ENCODE measurements at places on chromosomes 6 and 20.

GRCh38 chr6:52361945-52362442 is at the start of gene PAQR8:
TSS of gene PAQR8 (plus strand) at chr6:52362151. CDS start at chr6:52403214, 41,063 bp downstream.
- peak; percentile 56 for DNase-seq

DNA sequence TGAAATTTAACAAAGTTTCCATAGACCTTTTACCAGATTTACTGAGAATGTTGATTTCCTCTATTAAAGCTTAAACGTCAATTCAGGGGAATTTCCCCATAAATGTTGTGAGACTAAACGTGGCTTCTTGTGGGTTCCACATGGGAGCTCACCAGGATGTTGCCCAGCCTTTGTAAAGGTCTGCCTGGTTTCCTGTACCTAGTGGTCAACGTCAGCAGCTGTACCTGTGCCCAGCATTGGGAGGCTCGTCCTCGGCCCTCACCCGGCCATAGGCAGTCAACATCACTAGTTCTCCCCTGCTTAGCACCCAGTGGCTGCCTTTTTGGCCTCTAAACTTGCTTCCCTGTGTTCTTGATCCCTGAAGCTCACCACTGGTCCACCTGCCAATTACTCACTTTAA is 22.1 kb upstream of the CD83 start:
- no peak for DNase-seq

DNA sequence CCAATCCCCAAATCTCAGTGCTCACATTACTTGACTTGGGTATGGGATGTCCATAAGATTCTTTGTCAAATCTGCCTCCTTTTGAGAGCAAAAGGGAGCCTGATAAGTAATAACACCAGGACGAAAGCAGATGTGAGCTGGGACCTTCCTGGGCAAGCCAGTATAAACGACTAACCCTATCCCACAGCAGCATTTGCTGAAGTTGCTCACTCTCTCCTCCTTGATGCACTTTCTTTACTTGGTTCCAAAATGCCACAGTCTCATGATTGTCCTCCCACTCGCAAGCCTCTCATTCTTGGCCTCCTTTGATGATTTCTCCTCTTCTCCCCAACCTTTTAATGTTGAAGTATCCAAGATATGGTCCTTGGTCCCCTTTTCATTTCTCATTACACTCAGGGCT is 44.7 kb upstream of the TAGAP start:
- no peak for DNase-seq

DNA sequence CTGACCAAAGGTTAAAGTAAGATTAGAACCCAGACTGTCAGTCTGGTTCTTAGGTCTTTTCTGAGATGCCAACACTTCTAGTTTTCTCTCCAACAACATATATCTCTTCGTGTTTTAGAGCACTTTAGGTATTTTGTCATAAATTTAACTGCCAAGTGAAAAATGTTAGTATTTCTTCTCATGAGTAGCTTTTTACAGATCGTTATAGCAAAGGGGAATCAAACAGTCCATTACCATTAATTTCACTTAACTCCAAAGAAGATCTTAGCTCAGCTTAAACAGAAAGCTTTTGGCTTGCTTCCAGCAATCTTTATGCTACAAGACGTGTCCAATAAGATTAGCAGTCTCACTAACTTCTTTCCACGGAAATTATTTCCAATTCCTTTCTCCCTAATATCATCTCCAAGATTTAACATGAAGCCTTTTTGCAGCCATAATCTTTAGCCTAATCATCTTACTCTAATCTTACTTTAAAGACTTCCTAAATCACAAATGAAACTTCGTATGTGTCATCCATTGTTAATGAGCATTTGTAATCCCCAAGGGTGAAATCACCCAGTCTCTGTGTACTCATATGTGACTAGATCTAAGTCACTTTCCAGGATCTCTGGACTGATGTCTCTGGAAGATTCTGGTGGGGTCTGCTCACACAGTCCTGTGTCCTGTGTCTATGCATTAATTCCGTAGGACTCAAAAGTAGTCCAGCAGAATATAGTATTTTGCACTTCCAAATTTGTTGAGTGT is 38.7 kb downstream of the MOXD1 start:
- no peak for DNase-seq

DNA sequence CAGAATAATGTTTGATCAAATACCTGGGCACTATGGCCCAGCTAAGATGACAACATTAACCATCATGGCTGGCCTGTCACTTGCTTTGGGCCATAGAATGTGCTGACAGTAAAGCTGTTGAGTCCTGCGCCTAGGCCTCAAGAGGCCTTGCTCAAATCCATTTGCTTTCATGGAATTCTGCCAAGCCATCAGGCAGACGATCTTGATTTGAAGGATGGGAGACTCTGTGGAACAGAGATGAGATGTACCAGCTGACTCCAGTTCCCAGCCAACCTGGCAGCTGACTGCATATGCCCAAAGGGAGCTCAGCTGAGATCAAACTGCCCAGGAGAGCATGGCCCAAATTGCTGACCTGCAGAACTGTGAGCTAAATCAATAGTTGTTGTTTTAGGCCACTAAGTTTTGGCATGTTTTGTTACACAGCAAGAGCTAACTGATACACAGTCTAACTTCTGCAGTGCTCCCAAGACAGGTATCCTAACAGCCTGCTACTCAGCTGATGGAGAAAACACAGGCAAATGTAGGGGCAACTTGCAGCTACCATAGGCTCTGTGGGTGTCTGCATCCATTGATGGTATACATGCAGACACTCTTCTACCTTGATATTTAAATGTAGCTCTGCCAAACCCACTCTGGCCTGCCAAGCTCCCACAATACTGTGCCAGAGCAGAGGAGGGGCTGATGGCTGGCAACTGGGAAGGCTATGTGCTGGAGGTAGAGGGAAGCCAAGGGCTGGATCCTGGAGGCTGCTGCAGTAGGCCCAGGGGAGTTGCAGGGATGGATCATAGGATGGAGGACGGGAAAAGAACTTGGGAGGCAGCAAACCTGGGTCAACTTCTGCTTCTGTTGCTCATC is 55.2 kb upstream of the RNF24 start:
- DNase-seq, result no peak

DNA sequence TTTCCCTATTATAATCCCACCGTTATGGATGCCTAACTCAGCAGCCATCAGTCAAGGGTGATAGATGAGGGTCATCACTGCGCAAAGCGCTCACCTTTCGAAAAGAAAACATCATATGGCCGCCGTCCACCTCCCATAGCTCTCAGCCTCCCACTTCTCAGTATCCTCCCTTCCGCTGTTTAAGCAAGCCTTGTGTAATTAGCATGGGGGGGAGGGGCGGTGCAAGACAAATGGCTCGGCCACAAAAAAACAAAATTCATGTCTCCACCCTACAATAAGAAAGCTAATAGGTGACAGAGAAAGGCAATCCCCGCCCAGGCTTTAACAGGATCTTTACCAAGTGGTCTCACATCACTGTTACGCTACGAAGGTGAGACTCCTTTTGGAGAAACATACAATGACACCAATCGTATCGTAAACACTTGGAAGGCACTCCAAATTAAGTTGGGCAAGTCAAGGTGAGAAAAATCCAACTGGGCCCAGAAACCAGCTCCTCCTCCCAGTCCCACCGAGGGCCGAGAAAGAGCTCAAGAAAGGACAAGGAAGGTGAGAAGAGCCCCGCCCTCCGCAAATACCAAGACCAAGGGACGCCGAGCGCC is 645 bp downstream of the DDX39B start:
- DNase-seq, result no peak

- DNase-seq, result no peak
These were observed 16.4 kb downstream of the TAAR2 start for GRCh38 chr6:132607544-132608233.

DNA sequence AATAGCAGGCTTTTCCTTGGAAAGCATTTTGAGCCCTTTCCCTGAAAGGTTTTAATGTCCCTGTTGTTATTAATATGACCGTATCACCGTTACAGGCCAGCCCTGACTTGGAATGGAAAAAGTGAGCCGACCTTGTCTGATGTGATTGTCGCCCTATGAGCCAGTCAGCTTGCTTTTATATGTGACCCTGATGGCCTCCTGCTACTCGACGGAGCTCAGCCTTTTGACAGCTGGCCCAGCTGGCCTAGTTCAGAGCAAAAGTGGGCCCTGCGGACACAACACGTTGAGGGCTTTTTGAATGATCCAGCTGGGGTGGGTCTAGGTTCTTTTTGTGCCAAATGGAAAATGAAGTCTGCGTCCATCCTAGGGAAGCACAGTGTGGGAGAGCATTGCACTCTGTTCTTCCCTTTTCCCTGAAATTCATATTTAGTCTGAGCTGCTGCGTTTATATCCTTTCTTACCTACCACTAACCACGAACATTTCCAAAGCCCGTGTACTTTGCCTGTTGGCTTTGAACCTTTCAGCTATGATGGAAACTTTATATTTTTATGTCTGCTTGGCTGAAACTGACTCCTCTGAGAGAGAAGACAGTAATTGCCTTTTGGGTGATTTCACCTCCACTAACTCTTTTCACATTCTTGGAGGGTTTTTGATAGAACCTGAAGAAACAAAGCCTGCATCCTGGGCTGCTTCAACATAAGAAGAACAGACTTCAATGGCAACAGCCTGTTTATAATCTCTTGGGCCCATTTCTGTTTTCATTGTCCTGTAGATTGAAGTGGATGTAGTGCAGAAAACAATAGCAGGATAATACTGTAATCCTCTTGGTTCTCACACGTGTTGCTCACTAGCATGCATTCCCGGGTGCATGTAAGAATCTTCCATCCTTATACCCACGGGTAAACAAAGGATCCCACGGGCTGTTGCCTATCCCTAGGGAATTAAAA is 121.8 kb upstream of the HDGFL1 start:
- no peak for DNase-seq

DNA sequence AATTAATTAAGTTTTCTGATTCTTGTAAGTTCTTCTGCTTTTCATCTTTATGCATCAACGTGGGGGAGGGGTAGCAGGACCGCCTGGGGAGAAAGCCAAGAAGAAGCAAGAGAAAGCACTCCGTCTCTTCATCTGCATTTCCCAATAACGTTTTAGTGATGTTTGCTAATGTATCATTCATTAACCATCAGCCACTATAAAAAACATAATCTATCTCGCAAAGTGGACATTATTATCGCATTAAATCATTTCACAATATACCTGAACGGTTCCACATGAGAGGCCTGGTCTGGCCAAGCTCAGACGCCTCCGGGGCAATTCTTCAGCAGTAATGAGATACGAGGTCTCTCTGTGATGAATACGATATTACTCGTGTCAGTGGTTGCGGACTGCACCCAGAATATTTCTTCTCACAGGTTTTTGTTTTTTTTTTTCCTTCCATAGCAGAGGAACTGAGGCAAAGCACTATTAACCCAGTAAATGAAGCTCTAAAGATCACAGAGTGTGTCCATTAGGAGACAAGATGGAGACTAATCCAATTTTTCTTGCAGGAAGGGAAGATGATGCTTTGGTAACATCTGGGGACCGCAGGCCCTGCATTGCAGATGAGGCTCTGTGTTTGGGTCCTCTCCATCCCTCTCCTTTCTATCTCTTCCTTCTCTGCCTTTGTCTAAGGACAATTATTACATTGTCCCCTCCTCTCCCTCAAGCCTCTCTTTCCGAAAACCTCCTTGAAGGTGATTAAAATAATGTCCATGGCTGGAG is 156.1 kb downstream of the SLC35B3 start:
- DNase-seq, result no peak

GRCh38 chr20:60365064-60365666 is 406.9 kb downstream of the CDH26 start:
- DNase-seq, result no peak

DNA sequence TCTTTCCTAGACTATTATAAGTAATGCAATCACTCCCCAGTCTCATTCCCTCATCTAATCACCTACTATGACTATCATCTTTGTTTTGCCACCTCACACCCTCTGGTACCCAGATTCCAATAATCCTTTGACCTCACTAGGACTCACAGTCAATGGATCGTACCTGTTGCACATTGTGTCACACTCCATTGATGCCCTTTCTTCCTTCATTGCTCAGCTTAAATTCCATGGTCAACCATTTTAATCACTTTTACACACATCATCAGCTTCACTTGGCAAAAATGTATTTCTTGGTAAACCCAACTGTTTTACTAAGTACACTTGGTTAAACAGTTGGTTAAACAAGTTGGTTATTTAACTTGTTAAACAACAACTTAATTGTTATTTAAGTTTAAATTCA is 44.0 kb downstream of the CEP162 start:
- DNase-seq, result no peak

GRCh38 chr6:61833176-61833755 is 452.8 kb downstream of the KHDRBS2 start:
- no peak for DNase-seq

DNA sequence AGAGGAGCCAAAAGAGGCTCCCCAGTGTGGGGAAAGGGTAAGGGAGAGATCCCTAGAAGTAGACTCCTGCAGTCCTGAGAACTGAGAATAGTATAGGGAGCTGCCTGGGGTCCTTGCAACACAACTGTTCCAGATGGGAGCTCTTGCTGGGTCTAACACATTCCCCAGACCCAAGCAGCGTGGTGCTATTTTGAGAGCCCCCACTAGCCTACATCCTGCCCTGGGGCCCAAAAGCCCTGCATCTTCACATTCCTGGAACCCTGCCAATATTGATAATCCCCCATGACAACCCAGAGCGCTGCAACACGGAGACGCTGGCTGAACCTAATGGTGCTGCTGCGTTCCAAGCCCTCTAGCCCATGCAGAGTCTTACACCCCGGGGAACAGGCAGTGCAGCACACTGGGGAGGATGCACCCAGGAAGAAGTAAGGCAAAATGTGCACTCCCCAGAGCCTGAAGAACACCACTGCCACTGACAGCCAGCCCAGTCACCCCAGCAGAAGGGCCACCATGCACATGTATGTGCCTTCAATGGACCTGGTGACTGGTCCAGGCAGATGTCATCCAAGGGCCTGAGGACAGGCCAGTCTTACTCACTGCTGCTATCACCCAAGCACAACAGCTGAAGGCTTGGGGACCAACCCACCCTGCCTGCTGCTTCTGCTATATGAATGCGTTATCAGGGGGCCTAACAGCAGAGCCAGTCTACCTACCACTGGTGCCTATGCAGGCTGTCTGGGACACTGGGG is 7.0 kb upstream of the RNF217 start:
- no peak for DNase-seq

DNA sequence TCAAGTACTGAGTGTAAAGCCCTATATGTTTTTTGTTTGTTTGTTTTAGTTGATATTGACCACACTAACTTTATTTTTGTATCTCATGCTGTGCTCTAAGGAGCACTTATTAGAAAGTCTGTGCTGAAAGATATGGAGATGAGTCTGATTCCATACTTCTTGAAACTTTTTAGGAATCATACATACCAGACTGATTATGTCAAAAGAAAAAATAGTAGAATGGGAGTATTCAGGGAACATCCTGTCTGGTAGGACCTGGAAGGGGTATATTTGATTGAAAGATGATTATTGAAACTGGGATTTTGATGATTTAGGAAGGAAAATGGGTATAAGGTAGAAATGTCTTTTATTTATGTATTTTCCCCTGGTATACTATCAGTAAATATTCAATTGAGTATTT is 111.4 kb downstream of the QKI start:
- DNase-seq, result no peak

DNA sequence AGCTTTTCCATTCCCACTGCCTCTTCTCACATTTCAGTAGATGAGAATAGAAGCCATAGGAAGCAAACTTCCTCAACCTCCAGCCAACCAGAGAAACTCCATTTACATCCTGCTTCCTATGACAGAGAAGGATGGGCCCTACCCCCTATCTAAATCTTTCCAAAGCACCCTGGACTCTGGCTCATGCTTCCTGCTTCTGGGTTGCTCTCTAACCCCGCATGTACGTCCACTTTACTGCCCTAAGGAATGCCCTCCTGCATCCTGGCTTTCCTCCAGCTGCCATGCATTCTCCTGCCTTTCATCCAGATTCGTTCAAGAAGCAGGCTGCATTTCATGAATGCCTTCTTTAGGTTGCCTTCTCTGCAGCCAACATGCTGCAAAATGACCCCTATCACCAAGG is 91.9 kb downstream of the FAM217A start:
- DNase-seq, result no peak

Measured in activated CD8-positive, alpha-beta memory T cell treated with anti-CD3 and anti-CD28 coated beads for 4 hours (primary cell).